ENCODE measurements at places on chromosomes 3 and 15. TPM values are rescaled to one million over a fixed set of nuclear protein-coding genes. Genes with fewer than 3 reads are reported as not detected.

GRCh38 chr3:23052620-23053019, 150.5 kb upstream of the UBE2E2 start:
- H3K27ac ChIP-seq: no peak overlapping the region
- no peak overlapping the region for H3K4me3 ChIP-seq
- H3K4me1 ChIP-seq: peaks cover 2% of the 10 kb centered on the region
- no peaks in the 10 kb centered on the region for H3K27me3 ChIP-seq
- DNase-seq: no peak

GRCh38 chr3:114376516-114377185, 82.8 kb downstream of the TIGIT start:
- H3K27me3 ChIP-seq: peaks cover 1% of the 10 kb centered on the region
- no peak overlapping the region for H3K27ac ChIP-seq
- no peak for DNase-seq
- H3K4me3 ChIP-seq: no peak overlapping the region

- H3K4me3 ChIP-seq: no peak overlapping the region
- peaks cover 3% of the 10 kb centered on the region for H3K36me3 ChIP-seq
- H3K27ac ChIP-seq: no peak overlapping the region
- no peak for DNase-seq
- peaks cover 5% of the 10 kb centered on the region for H3K27me3 ChIP-seq
- no peaks in the 10 kb centered on the region for H3K4me1 ChIP-seq
Measured at GRCh38 chr3:40414270-40414669, 27.3 kb downstream of the ENTPD3 start.

DNA sequence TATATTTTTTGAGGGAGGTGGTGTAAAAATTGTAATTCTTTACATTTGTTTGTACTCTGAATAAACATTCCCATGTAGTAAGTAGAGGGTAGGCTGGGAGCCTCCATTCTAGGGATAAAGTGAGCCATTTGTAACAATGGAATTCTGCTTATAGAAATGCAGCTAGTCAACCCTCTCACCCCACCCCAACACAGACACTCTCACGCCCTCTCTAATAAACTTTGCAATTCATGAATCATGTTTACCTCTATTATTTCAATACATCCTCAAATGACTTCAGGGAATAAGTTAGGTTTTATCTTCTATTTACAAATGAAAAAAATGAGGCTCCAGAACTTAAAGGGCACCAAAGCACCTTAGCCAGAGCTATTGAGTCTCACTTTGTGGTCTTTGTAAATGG, 56.5 kb upstream of the PDZRN3 start:
- H3K27me3 ChIP-seq: no peaks in the 10 kb centered on the region
- no peaks in the 10 kb centered on the region for H3K4me1 ChIP-seq
- H3K4me3 ChIP-seq: no peak overlapping the region

GRCh38 chr3:131645638-131646037, 142.9 kb upstream of the MRPL3 start:
- no peaks in the 10 kb centered on the region for H3K36me3 ChIP-seq
- peaks cover 7% of the 10 kb centered on the region for H3K27me3 ChIP-seq
- H3K27ac ChIP-seq: no peak overlapping the region
- H3K4me3 ChIP-seq: no peak overlapping the region
- DNase-seq: no peak

The SERINC4 gene
- polyA plus RNA-seq: 1.3 TPM

GRCh38 chr3:24476871-24477656, 17.6 kb downstream of the THRB start:
- no peak overlapping the region for H3K4me3 ChIP-seq
- peaks cover 4% of the 10 kb centered on the region for H3K27me3 ChIP-seq
- H3K27ac ChIP-seq: no peak overlapping the region
- no peaks in the 10 kb centered on the region for H3K4me1 ChIP-seq

The TMCO5A gene
- not detected for polyA plus RNA-seq

The TBC1D5 gene
- polyA plus RNA-seq: 20.5 TPM

- DNase-seq: no peak
- H3K27me3 ChIP-seq: peaks cover 8% of the 10 kb centered on the region
- no peaks in the 10 kb centered on the region for H3K4me1 ChIP-seq
- no peak overlapping the region for H3K4me3 ChIP-seq
- H3K27ac ChIP-seq: no peak overlapping the region
Measured at GRCh38 chr15:70605606-70606410, 157.6 kb downstream of the UACA start.

GRCh38 chr3:133989936-133990702, 39.6 kb downstream of the SLCO2A1 start:
- no peak overlapping the region for H3K4me3 ChIP-seq
- H3K27me3 ChIP-seq: peaks cover 13% of the 10 kb centered on the region
- H3K27ac ChIP-seq: no peak overlapping the region
- peaks cover 28% of the 10 kb centered on the region for H3K4me1 ChIP-seq

The TF gene
- polyA plus RNA-seq: not detected

The GOLGA8S gene
- polyA plus RNA-seq: 0.07 TPM

DNA sequence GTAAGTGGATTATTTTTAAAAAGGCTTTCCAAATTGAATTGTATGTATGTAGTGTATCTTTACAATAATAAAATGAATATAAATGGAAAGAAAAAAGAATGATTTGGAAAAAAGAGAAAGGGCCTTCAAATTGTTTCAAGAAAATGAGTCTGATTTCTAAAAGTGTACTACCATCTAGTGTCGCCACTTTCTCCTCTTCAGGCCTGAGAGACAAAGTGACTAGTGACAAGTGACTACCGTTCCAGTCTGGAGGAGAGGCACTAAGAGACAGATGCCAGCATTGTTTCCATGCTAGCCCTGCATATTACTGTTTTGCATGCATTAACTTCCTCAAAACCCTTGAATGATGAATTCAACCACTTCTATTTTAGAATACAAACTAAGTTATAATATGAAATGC, 39.3 kb downstream of the P3H2 start:
- no peak overlapping the region for H3K4me3 ChIP-seq
- H3K27me3 ChIP-seq: no peaks in the 10 kb centered on the region
- H3K36me3 ChIP-seq: no peaks in the 10 kb centered on the region
- no peak for DNase-seq
- no peaks in the 10 kb centered on the region for H3K4me1 ChIP-seq
